ENCODE measurements at places on chromosomes 3 and 15.

DNA sequence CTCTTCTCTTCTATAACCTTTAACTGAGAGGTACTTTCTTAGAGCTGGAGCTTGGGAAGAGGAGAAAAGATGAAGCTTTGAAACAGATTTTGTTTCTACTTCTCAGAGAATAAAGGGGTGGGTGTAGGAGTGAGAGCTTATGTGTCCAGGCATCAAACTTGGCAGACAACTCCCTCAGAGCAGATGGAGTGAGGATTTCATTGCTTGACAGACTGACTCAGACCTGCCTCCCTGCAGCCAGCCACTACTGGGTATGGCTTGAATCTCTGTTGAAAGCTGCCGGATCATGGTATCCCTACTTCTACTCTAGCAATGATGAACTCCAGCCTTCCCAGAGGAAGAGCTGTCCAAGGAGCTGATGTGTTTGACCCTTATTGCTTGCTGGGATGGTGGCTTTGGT, 36.7 kb downstream of the SYN2 start:
- no peak for DNase-seq

DNA sequence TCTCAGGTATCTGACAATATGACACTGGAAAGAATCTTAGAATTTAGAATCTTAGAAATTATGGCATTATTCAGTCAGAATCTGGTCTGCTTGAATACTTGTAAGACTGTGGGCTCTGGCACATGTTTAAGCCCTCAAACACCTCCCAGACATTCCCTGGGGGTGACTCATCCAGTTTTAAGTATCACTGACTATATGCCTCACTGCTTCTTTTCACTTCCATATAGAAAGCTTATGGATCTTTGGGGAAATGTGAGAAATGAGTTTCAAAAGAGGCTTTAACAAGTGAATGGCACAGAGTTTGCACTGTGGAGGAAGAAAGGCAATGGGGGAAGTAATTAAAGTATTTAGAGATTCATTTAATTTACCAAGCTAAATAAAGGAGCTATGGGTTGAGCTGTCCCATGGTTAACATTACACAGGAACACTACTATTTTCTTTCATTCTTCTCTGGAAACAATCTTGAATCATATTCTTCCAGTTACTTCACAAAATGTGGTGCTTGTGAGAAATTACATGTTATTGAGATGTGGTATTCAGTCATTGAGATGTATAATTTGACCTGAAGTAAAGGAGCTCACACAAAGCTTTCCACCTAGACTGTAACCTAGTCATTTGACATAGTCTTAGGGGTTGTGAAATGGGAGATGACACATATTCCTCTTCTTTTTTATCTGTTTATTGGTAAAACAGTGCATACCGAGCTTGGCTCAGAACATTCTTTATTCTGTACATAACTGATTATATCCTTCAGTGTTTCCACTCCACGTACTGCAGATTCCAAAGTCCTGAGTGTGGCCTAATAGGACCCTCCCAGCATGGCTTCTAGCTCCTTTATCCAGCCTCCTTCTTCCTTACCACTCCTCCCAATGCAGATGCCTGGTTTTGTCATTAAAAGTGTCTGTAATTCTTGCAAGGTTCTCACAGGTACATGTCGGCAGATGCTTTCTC, 544.6 kb upstream of the NECTIN3 start:
- no peak for DNase-seq

- no peak for DNase-seq
Observed at GRCh38 chr3:19487386-19487785, 339.1 kb downstream of the KCNH8 start.

- DNase-seq: no peak
Observed at GRCh38 chr3:44883213-44883955, 9.0 kb downstream of the TGM4 start.

DNA sequence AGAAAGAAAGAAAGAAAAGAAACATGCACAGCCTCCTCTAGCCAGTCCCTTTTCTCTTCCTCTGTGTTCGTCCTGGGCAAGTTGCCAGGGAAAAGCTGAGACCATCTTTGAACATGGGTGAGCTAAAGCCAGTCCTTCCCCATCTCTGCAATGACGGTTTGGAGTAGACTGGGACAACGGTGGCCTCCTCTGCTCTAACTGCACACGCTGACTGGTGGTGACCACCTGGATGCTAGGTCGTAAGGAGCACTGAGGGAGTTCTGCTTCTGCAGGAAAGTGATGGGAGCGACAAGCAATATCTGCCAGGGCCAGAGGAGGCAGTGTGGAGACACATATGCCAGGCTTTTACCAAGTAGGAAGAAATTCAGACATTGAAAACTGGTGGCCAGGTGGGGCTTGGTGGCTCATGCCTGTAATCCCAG, 111.7 kb downstream of the NUP210 start:
- DNase-seq: peak; percentile 8

Data from activated naive CD4-positive, alpha-beta T cell treated with Interleukin-2 at 50 U/mL for 16 hours (primary cell).